ENCODE measurements at places on chromosomes 2 and 18. TPM values are rescaled to one million over a fixed set of nuclear protein-coding genes. Genes with fewer than 3 reads are reported as not detected.
A peak's percentile ranks its signal among the peaks of the same experiment; 100 is the strongest.

The LYPD6B gene
- not detected for total RNA-seq

The ZNF638 gene
- 76.2 TPM for total RNA-seq

GRCh38 chr18:74760436-74760835, 162.8 kb downstream of the ZNF407 start:
- DNase-seq = no peak

The CAVIN2 gene
- 128 TPM for total RNA-seq

- DNase-seq = peak; percentile 16
Observed at GRCh38 chr2:109523121-109523520, 90.6 kb downstream of the SEPTIN10 start.

- peak; percentile 36 for DNase-seq
Observed at GRCh38 chr2:85269959-85270358, 57.8 kb downstream of the TGOLN2 start.

GRCh38 chr2:32949260-32949659, 2.5 kb downstream of the LTBP1 start:
- no peak for DNase-seq

GRCh38 chr2:8535821-8536685, 145.8 kb upstream of the ID2 start:
- no peak for DNase-seq

The NOL4 gene
- not detected for total RNA-seq
